GM12891 (cell line): ENCODE measurements at places on chromosomes 11 and 22.

DNA sequence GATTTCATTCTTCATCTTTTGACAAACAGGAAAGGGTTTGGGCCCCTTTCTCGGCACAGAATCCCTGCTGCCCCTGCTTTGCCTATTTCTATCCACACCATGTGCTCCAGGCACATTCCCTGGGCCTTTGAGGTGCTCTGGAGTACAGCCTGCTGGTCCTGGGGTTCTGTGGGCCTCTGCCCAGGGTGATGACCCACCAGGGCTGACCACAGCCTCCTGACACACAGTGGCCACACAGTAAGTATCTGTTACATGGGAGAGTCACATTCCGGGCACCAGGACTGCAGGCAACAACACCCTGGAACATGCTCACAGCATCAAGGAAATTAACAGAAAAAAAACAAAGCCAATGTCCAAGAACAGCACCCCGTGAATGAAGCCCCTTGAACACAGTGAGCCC is 39.1 kb downstream of the SCUBE2 start:
- DNase-seq = no peak

- DNase-seq = no peak
Observed at GRCh38 chr11:71248656-71249055, 3.7 kb downstream of the SHANK2 start.

DNA sequence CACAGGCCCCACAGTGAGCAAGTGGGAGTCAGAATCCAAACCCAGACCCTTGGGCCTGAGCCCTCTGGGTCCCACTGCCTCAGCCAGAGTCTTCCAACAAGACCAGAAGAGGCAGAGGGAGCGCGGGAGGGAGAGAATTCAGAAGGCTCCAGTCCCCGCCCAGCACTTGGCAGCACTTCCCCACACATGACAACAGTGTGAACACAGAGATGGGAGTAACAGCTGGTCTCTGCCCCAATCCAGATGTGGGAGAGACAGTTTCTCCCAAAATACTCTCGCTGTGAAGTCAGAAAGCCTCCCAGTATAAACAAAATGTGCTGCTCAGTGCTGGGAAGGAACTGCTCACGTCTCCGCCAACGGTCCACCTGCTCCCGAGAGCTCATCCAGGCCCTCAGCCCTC is 219.9 kb downstream of the MN1 start:
- DNase-seq = no peak

DNA sequence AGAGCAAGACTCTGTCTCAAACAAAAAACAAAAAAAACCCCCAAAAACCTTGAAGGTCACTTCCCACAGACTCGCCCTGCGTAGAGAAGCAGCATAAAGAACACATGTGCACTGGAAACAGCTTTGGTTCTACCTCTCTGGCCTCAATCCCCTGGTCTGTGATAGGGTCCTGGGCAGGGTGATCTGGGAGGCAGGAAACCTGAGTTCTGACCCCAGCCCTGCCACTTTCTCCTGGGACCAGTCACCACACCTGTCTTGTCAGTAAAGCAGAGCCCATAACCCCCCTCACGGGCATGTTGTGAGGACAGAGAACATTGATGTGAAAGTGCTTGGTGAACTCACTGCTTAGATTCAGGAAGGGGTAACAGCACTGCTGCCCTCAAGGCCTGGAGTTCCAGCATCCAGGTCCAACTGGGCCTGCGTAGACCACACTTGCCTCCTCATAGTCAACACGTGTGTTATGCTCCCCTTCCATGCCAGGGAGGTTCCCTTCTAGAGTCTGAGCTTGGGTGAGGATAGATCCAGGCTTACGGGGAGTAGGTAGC is 11.4 kb downstream of the UCP2 start:
- DNase-seq = no peak

- DNase-seq = no peak
Observed at GRCh38 chr11:70811915-70812314, 413.6 kb downstream of the CTTN start.
